ENCODE measurements at places on chromosomes 12 and 14.

DNA sequence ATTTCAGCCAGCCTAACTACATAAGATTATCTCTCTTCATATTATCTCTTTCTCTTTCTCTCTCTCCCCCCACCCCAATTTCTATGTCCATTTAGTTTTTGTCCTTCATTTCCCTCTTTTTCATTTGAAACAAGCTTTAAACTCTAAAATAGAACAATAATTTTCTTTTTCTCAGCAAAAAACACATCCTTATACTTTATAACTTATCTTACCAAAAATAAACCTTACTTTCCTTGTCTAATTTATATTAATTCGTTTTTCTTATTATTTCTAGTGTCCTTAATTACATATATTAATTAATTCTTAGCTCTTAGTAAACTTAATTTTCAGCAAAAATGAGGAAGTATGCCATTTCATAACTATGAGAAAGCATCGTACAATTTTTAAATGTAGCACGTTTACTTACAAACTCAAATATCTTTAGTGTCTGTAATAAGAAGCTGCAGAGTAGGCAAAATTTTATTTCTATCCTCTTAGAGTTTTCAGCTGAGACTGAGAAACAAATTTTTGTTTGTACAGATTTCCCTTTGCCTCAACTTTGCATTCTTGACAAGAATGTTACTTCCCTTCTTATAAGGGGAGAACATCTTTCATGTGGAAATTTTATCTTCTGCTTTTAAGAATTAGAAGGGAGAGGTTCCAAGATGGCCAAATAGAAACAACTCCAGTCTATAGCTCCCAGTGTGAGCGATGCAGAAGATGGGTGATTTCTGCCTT lies 65.1 kb upstream of the ST8SIA1 start:
- no peak for DNase-seq

GRCh38 chr12:9674226-9674590 lies 4.7 kb downstream of the CLEC2D start:
- no peak for DNase-seq

DNA sequence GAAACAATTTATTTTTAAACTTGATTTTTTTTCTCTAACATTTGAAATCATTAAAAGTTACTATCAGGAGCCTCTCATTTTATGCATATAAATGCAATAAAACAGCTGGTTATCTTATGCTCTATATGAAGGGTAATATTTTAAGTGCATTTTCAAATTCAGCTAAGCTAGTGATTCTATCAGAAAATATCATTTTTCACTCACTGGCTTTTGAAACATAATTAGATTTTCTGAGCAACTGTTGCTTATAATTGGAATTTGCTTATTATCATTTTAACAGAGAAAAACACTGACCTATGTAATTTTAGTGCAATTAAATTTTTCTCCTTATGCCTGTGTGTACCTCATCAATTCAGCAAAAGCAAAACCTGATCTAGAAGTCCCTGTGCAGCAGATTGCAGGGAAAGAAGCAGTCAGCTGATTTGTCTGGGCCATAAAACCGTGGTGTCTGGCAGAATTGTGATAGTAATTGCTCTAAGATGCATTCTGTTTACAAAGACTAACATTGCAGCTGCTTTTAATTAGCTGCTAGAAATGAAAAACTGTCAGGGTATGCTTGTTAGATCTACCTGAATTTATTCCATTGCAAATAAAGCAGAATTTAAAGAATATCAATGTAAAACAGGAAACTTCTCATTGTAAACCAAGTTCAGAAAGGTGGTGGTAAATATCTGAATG lies 75.0 kb downstream of the BICD1 start:
- DNase-seq: no peak

GRCh38 chr12:96198965-96199364 lies 4.8 kb downstream of the ELK3 start:
- no peak for DNase-seq

DNA sequence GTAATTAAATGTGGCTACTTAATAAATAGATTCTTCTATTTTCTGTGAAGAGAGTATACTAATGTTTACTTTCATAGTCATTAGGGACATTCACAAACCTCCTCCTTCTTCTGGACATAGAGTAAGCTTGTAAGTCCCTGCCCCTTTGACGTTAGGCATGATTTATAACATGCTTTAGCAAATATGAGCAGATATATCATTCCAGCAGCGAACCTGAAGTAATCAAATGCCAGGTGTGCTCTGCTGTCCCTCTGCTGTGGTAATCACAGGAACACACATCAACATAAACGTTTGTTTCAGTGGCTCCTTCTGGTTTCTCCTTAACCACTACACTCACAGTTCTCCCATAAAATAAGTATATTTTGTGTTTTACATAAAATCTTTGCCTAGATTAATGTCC lies 961.8 kb downstream of the FLRT2 start:
- DNase-seq: no peak

DNA sequence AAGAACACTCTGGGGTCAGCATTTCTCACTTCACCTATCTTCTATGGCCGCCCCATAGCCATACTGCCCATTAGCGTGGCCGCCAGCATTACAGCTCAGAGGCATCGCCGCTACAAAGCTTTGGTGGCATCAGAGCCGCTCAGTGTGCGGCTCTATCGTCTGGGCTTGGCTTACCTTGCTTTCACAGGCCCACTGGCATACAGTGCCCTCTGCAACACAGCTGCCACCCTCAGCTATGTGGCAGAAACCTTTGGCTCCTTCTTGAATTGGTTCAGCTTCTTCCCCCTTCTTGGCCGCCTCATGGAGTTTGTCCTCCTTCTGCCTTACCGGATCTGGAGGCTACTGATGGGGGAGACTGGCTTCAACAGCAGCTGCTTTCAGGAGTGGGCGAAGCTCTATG lies 2.6 kb downstream of the DNAJC22 start:
- DNase-seq: no peak

DNA sequence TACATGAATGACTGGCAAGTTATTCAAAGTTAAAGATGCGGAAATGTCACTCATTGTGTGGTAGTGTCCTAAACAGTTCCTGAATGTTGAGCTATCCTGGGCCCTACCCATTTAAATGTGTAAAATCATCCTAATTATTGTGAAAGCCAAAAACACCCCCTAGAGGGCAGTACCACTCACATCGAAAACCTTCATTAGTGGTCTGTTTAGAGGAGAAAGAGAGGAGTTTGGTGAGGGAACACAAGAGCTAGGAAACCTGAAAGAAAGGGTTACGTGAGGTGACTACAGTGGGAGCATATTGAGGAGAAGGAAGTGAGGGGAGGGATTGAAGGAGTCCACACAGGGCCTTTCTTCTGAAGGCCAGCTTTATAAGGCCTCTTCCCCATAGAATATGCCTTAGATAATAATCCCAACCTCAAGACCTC lies 2.5 kb upstream of the TEP1 start:
- no peak for DNase-seq

DNA sequence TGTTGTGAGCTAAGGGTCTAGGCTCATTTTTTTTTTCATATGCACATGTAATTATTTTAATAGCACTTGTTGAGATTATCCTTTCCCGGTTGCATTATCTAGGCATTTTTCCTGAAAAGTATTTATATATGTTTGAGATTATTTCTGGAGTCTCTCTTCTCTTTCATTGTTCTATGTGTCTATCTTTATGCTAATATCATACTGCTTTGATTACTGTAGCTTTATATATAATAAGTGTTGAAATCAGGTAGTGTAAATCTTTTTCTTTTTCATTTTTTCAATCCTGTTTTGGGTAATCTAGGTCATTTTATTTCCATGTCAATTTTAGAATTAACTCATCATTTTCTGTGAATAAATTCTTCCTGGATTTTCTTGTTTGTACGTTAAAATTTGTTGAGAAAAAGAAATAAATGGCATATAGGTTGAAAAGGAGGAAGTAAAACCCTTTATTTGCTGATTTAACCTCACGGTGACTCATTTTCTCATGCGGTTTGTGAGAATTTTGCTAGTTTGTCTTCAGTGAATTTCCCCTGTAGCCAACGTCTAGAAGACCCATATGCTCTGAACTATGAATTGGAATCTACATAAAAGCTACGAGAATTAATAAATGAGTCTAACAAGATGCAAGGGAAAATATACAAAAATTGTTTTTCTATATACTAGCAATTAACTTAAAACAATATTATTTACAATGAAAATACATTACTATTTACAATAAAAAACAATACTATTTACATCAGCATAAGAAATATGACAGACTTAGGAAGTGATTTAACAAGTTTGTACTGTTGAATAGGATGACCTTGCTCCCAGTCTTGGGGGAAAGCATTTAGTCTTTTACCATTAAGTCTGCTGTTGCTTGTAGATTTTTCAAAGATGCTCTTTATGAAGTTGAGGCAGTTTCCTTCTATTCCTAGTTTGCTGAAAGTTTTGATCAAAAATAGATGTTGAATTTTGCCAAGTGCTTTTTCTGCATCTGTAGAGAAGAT lies 105.0 kb downstream of the SNAPC1 start:
- no peak for DNase-seq
